ENCODE measurements at places on chromosomes 1 and 21. TPM values are rescaled to one million over a fixed set of nuclear protein-coding genes. Genes with fewer than 3 reads are reported as not detected.

GRCh38 chr1:64536836-64537490, 67.0 kb downstream of the CACHD1 start:
- no peak for DNase-seq
- H3K4me1 ChIP-seq: peaks cover 26% of the 10 kb centered on the region
- no peaks in the 10 kb centered on the region for H3K36me3 ChIP-seq
- H3K27ac ChIP-seq: no peak overlapping the region

- no peaks in the 10 kb centered on the region for H3K36me3 ChIP-seq
- no peaks in the 10 kb centered on the region for H3K27me3 ChIP-seq
- DNase-seq: no peak
Observed at GRCh38 chr21:40118527-40118926, 251.3 kb downstream of the PCP4 start.

DNA sequence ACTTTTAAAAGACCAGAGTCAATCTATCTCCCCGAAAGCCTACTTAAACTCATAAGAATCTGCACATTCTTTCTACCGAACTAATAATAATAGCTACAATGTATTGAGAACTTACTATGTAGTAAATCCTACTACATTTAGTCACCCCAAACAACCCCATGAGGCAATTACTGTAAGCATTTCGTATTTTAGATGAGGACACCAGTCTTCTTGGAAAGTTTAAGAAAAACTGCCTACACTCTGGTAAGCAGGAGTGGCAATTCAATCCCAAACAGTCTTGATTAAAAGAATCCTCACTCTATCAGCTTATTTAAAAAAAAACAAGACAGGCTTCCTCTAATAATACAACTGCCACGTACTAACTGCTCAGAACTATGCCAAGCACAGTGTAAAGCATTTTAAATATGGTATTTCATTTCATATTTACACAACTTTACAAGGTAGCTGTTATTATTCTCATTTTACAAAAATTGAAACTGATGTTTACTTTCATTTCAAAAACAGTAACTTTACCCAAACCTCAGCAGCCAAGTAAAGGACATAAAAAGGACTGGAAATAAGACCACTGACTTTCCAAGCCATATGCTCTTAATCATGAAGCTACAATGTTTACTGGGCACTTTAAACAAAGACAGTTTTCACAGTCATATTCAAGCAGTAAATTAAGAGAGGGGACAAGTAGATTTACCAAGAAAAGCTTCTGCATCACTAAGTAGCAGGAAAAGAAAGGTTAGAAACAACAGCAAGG, 13.9 kb downstream of the ARID4B start:
- H3K4me1 ChIP-seq: peaks cover 13% of the 10 kb centered on the region
- no peak for DNase-seq
- no peaks in the 10 kb centered on the region for H3K36me3 ChIP-seq
- no peaks in the 10 kb centered on the region for H3K27me3 ChIP-seq

PRKAA2 gene
- total RNA-seq: 2.0 TPM

ZNF683 gene
- total RNA-seq: not detected
